AG08396 (cell line): ENCODE measurements at places on chromosomes 13 and 19.

- DNase-seq = no peak
Measured at GRCh38 chr13:73223372-73223781, 164.6 kb downstream of the KLF5 start.

GRCh38 chr13:73119612-73120011 lies 60.8 kb downstream of the KLF5 start:
- DNase-seq = no peak

GRCh38 chr19:19592690-19593089 lies 25.8 kb downstream of the PBX4 start:
- no peak for DNase-seq

GRCh38 chr13:41456768-41457588 lies at the start of gene RGCC:
RGCC (plus strand) TSS chr13:41457550; CDS start chr13:41457708, 158 bp downstream.
- peak; percentile 89 for DNase-seq

DNA sequence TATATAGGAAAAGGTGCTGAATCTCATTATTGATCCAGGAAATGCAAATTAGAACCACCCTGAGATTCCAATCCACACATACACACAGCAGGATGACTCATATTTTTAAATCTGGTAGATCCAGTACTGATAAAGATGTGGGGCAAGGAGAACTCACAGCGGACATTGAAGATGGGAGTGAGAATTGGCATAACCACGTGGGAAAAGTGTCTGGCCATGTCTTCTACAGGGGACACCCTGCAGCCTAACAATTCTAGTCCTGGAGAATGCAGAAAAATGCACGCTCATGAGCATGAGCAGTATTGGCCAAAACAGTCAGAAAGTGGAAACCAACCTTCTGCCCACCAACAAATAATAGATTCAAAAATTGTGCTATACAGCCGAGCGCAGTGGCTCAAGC lies 13.5 kb upstream of the BCL3 start:
- DNase-seq = no peak

GRCh38 chr13:19089315-19089714 lies 92.3 kb downstream of the TUBA3C start:
- no peak for DNase-seq

DNA sequence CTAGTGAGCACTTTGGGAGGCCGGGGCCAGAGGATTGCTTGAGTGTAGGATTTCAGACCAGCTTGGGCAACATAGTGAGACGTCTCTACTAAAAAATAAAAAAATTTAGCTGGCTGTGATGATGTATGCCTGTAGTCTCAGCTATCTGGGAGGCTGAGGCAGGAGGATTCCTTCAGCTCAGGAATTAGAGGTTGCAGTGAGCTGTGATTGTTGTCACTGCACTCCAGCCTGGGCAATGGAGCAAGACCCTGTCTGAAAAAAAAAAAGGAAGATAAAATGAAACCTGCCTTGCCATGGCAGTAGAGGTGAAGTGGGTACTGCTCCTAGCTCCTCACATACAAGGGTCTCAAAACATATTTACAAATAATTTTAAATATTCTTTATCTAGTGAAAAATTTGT lies 7.4 kb downstream of the UCHL3 start:
- no peak for DNase-seq

GRCh38 chr13:71156550-71156949 lies 710.5 kb downstream of the DACH1 start:
- DNase-seq = no peak

DNA sequence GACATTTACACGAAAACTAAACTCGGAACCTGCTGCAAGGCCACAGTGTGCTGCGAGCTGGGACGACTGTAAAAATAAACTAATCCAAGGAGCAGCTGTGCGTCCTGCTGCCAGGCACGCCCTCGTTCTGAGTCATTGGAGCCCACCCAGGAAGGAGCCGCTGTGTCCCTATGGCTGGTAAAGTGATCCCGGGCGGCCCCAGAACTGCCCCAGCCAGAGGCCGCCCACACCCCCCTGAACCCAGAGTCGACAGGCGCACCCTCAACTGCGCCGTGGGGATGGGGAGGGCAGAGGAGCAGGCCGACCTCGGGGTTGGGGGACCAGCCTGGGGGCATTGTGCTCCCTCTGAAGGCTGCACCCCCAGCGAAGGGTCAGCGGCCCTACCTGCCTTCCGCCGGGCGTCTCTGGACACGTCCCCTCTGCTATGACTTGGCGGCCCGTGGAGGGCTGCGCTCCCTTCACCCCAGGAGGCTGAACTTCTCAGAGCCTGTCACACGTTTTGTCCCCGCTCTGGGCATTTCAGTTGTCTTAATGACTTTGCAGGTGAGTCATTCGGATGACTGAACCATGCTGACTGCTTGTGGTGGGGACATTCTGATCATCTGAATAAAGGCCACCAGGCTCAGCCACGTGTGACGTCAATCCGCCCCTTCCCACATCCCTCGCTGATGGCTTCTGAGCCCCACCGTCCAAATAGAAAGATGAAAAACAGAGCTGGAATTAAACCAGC lies 42.7 kb downstream of the ADPRHL1 start:
- DNase-seq = peak; percentile 90

DNA sequence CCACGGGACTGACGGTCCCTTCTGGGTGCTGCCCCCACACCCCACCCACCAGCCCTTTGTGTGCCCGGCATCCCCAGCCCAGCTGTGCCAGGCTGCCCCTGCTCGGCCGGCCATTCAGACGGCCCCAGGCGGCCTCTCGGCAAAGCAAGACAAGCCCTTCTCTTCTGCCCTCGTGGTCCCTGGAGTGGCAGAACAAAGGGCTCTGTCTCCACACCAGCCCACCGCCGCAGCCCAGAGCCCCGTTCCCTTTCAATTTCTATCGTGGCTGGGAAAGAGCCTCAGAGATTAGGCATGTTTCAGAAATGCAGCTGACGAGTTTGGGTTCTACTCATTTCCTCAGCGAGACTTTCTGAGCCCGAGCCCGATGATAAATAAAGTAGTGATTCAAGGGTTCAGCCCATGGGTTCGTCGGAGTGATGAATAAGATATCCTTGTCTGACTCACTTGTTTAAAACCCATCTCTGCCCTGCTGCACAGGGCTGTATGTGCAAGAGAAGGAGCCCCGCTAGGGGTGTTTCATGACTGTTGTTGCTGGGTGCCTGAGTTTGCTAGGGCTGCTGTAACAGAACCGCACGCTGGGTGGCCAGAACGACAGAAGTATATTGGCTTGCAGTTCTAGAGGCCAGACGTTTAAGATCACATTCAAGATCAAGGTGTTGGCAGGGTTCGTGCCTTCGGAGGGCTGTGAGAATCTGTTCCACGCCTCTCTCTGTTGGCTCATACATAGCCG lies 4.3 kb downstream of the MYO9B start:
- DNase-seq = peak; percentile 91

- DNase-seq = no peak
Measured at GRCh38 chr13:108895220-108895704, 265.9 kb downstream of the MYO16 start.

DNA sequence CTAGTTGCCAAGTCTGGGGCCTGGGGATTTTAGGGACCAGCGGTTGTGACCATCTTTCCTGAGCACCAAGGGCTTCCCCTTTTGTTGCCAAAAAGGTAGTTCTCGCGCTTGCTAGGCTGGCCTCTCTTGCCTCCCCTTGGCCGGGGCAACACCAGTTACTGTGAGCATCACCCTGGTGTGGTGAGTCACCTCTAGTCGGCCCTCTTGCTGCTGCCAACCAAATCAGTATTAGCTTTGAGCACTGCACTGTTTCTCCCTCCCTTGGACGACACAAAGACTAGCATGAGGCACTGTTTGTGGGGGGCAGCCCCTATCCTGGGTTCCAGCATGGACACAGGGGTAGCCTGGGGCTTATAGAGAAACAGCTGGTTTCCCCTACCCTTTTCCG lies 6.9 kb downstream of the SYDE1 start:
- DNase-seq = peak; percentile 84
